ENCODE measurements at places on chromosomes 7 and 10. TPM values are rescaled to one million over a fixed set of nuclear protein-coding genes. Genes with fewer than 3 reads are reported as not detected.

DNA sequence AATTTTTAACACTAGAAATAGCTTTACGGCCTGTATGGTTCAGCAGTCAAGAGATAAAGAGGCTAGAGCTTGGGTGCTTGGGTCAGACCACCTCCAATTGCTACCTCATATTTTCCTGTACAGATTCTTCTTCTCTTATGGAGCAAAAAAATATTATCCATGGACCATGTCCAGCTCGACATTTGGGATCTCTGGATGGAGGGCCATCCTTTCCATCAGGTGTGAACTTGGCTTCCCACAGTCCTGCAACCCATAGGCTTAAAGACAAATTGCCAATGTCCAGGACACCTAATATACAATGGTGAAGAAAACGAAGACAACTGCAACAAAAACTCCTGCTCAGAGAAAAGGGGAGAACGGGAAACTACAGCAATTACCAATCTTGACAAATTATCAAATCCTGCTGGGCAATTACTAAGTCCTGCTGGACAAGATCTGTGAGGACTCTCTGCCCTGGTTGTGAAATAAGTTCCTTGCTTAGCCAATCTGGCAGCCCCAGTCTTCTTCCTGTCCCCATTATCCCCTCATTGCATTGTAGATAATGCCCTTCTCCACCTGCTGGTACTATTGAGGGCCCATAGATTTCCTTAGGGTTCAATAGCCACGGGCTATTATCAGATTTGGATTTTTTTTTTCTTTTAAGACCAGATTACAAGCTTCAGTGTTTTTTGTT, 42.0 kb upstream of the BRAF start:
- no peak for DNase-seq

UNCX gene
- total RNA-seq: not detected

- DNase-seq: no peak
These were observed 23.3 kb downstream of the KMT2E start for GRCh38 chr7:105037319-105037718.

DNA sequence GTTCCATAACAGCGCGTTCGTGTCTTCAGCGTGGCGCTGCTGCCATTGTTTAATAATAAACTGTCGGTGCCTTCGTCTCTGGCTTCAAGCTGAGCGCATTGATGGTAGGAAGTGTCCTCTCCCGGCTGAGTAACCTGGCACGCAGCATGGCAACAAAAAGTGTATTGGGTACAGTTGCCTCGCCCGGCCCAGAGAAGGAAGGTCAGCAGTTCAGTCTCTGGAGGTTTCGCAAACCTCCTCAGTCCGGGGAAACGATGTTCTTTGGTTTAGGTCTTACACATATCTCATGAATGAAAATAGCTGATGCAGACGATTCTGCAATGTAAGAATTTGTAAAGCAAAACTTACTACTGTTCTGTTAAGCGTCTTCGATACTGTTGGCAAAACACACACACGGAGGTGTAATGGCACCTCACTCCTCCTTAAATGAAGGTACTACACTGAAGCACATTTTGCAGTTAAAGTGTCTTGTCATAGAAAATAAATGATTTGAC, 739 bp upstream of the CCDC186 start:
- DNase-seq: no peak

DNA sequence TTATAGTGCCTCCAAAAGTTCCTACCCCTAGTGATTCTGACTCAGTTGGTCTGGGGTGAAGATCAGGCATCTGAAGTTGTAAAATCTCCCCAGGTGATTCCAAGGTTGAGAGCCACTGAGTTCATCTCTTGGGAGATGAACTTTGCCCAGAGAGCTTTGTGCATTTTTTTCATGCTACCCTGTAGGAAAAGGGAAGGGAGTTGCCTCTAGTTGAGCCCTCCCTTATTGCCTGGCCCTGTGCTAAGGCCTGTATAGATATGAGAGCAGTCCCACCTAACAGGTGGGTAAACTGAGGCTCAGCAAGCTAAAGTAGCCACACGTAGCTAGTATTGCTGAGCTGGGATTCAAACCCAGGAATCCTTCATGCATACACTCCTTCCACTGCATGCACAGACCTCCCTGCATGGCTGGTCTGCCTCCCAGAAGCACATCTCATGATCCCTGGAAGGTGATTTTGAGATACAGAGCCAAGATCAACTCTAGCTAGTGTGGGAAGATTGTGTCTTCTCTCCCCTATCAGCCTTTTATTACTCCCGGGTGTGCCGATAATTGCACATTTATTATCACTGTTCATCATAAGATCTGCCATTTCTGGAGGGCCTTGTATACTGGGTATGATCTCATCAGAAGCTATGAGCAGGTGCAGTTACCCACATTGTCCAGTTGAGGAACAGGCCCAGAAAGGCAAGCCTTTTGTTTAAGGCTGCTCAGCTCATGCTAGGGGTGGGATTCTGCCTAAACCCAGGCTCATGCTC, 47.0 kb downstream of the TBATA start:
- no peak for DNase-seq

All from ovary (tissue), 10 donors.